Aorta (tissue), 5 donors: ENCODE measurements at places on chromosomes 1 and 21.

DNA sequence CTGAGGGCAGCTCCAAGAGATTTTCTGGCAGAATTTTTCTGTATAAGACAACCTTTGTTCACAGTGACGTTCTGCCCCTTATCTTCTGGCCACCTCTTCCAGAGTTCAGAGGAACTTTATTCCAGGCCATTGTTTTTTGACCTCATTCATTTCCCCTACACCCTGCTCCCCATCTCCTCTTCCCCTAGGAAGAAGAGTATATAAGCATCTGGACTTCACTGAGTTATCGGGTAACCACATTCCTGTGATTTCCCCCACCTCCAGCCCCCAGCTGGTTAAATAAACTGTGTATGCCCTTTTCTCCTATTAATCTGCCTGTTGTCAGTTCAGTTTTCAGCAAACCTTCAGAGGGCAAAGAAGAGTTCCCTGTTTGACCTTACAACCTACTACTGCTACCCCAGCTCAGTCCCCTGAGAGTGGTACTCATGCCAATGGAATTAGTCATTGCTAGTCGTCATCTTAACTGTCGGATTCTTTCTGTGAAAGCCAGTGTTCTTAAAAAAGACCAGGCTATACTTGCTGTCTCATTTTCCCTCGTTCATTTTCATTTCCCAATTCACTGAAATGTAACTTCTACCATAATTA lies 14.3 kb upstream of the ALG14 start:
- no peaks in the 10 kb centered on the region for H3K27me3 ChIP-seq
- no peak overlapping the region for H3K27ac ChIP-seq
- no peaks in the 10 kb centered on the region for H3K36me3 ChIP-seq
- no peaks in the 10 kb centered on the region for H3K4me1 ChIP-seq
- no peak for DNase-seq

DNA sequence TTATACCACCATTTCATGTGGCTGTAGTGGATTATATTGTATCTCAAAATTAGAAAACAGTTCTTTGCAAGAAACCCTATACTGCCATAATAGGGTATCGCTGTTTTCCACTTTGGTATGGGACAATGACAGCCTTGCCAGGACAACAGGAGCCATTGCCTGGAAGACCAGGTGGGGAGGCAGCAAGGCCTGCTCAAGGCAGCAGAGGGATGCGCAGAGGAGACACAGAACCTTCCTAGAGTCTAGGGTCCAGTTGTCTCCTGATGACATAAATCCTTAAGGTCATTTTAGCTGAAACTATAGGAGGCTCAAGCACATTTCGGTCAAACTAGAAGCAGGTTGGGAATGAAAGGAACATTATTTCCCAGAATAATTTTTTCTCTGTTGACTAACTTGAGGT lies 27.6 kb downstream of the IFNGR2 start:
- H3K36me3 ChIP-seq, result peaks cover 3% of the 10 kb centered on the region
- no peak overlapping the region for H3K27ac ChIP-seq
- no peak overlapping the region for H3K4me3 ChIP-seq
- no peaks in the 10 kb centered on the region for H3K4me1 ChIP-seq
- no peak for DNase-seq
- H3K27me3 ChIP-seq, result no peaks in the 10 kb centered on the region

DNA sequence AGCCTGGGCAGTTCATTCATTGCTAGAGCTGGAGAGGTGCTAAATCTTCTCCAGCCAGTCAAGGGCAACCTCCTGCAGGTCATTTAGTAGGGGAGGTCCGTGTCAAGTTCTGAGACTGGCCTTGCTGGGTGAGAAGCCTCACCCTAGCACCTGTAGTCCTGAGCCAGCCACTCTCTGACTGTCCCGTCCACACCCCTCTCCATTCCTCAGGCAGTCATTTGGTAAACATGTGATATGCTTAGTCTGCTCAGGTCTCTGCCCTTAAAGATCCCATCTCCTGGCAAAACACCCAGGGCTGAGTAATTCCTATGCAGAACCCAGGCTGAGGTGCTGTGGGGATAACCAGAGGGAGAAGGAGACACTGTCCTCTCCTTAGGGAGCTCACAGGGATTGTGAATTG lies 13.7 kb upstream of the IGFN1 start:
- H3K27me3 ChIP-seq, result no peaks in the 10 kb centered on the region
- no peak overlapping the region for H3K4me3 ChIP-seq
- no peaks in the 10 kb centered on the region for H3K4me1 ChIP-seq

- H3K36me3 ChIP-seq, result no peaks in the 10 kb centered on the region
- no peak overlapping the region for H3K27ac ChIP-seq
- no peaks in the 10 kb centered on the region for H3K4me1 ChIP-seq
- no peak for DNase-seq
Observed at GRCh38 chr21:15343066-15343465, 278.3 kb upstream of the NRIP1 start.

- no peak overlapping the region for H3K4me3 ChIP-seq
- no peak for DNase-seq
- H3K27me3 ChIP-seq, result no peaks in the 10 kb centered on the region
- no peak overlapping the region for H3K27ac ChIP-seq
- no peaks in the 10 kb centered on the region for H3K36me3 ChIP-seq
Observed at GRCh38 chr1:66208632-66209031, 325.3 kb upstream of the SGIP1 start.
